Fibroblast of skin of left quadriceps (primary cell): ENCODE measurements at places on chromosomes 3 and 15.

- no peak for DNase-seq
Measured at GRCh38 chr3:18649666-18650363, 224.7 kb upstream of the SATB1 start.

- peak; percentile 42 for DNase-seq
Measured at GRCh38 chr3:128170866-128171516, 17.7 kb downstream of the EEFSEC start.

- DNase-seq, result no peak
Measured at GRCh38 chr3:38598791-38599190, 50.7 kb downstream of the SCN5A start.

- peak; percentile 12 for DNase-seq
Measured at GRCh38 chr15:51281368-51281967, 56.9 kb downstream of the CYP19A1 start.

DNA sequence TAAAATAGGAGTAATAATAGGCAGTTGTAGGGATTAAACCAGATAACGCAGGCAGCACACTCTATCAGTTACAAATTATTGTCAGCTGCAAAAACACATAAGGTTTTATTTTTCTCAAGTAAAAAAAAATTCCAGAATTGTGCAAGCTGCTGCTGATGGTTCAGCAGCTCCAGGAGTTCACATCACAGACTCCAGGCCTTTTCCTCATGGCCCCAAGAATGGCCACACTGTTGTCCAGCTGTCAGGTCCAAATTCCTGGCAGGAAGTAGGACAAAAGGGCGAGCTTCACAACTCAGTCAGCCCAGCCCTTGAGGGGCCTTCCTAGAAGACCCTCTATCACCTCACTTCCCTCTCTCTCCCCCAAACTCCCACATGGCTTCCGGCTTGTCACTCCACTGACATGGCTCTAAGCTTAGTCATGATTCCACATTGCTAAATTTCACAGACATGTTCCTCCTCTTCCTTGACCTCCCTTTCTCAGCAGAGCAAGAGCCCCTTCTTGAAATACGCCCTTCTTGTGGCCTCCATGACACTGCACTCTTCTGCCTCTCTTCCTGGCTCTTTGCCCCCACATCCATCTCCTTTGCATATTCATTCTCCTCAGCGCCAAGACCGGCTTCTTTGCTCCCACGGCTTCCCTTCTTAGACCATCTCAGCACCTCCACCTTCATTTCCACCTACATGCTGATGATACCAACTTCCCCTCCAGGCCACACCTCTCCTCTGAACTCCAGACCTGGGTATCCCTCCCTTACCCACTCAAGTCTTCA lies 27.4 kb upstream of the FAM174B start:
- peak; percentile 74 for DNase-seq

- DNase-seq, result peak; percentile 78
Measured at GRCh38 chr3:70989174-70989573, 594.4 kb downstream of the FOXP1 start.

DNA sequence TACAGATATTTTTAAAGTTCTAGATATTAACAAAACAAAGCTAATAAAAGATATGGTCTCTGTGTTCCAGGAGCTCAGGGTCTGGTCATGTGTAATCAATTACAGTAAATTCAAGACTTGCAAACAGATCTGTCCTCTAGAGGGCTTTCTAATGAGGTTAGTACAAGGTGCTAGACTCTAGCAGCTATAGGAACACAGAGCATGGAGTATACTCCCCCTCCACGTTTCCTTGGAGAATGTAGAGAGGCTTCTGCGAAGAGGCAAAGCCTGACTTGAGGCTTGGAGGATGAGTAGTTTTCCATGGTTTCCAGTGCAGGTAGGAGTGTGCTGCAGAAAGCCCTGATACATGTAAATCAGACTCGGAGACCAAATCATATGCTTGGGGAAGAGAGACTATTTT lies 32.7 kb upstream of the DLG1 start:
- peak; percentile 37 for DNase-seq

DNA sequence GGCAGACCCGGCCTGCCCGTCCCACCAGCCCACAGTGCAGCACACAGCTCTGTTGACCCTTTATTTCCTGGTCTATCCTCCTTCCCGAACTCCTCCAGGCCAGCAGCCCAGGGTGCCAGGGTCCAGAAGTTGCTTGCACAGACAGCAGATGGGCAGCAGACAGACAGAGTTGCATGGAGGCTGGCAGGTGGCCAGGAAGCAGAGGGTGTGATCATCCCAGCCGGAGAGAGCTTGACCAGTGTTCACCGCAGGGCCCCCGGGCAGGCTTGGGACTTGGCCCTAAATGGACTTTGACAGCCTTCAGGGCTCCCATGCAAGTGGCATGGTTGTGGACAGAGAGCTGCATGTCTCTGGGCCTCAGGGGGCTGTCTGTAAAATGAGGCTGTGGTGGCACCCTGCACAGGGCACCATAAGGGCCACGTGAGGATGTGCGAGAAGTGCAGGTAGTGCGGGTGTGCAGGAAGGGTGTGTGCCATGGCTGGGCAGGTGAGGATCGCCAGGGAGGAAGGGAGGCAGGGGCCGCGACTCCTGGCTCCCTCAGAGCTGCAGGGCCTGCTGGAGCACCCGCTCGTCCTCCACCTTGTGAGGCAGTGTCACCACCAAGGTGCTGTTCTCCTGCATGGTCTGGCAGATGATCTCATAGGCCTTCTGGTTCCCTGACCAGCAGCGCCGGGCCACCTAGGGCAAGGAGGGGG lies 6.3 kb upstream of the ZXDC start:
- no peak for DNase-seq

- DNase-seq, result no peak
Measured at GRCh38 chr3:43364926-43365325, 78.6 kb downstream of the SNRK start.

DNA sequence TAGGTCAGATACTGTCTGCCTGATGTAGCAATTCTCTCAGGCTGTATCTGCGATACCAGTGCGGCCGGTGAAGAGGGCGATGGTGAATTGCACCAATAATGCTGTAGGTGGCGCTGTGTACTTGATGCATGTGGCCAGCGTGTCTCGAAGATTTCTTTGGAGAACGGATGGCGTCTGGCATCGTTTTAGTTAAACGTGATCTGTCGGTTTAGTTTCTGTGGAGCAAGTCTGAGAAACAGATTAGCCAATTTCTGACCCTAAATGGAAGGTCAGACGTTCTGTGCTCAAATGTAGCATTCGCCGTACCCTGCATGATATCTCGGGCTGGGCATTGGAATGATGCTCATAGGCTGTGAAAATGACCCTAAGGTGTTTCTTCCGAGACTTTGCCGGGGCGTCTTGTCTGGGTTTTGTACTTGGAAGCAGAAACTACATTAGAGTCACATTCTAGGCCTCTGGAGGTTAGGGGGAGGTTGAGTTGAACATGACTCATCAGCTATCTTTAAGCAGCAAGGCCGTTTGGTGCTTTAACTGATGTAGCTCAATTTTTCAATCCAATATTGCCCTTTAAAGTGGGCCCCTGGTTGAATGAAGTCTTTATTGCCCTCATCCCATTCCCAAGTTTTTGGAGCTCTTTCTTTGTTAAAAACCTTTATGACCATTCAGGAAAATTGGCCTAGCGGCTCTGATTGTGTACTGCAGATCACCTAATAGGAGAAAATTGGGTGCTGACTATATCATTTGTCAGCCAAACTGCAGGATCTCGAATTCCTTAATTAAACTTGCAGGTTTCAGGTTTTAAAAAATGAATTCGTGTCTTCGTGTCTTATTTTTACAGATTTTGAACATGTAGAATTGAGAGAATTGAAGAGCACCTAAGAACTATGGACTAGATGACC lies 80.0 kb downstream of the SQOR start:
- DNase-seq, result peak; percentile 43

- DNase-seq, result no peak
Measured at GRCh38 chr15:65081270-65081669, 4.7 kb downstream of the KBTBD13 start.

GRCh38 chr15:61702224-61703020 lies 357.8 kb downstream of the VPS13C start:
- no peak for DNase-seq

GRCh38 chr15:22258398-22259150 lies 178.2 kb downstream of the OR4M2 start:
- no peak for DNase-seq

GRCh38 chr3:13574083-13574797 lies 25.3 kb downstream of the FBLN2 start:
- DNase-seq, result no peak

DNA sequence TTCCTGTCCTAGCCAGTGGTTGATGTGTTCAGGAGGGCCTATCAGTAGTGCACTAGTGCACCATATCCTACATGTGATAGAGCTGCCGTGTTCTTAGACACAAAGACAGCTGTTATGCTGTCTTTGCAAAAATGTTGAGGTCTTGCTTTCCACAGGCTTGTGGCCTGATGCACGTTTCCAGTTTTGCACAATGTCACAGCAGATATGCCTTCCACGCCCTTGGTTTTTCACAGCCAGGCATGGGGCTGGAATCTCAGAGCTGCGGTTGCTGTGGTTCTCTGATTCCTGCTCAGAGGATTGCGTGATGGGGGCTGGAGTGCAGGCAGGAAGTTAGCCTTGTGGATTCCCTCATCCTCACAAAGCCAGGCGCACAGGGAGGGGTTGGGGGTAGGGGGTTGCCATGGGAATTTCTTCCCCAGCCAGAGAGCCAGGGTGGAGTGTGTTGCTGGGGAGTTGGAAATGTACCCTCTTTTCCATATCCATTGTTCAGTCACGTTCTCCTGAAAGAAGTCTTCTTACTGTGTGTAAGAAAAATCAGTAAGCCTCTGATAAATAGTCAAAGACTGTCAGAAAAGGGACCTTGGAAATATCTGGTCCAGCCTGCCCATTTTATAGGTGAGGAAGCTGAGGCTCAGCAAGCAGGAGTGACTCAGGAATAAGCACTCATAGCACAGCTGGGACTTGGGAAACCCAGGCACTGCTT lies 79.4 kb downstream of the SMAD3 start:
- peak; percentile 90 for DNase-seq

DNA sequence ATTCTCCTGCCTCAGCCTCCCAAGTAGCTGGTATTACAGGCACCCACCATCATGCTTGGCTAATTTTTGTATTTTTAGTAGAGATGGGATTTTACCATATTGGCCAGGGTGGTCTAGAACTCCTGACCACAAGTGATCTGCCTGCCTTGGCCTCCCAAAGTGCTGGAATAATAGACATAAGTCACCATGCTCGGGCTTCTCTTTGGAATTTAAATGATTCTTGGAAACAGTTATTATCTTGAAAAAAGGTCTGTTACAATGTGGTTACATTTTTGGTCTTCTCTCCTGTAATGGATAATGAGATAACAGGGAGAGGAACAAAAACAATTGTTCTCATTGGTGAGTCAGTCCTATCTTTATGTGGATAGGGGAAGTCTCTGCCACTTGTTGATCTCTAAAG lies 59.8 kb upstream of the AADACL2 start:
- DNase-seq, result no peak

DNA sequence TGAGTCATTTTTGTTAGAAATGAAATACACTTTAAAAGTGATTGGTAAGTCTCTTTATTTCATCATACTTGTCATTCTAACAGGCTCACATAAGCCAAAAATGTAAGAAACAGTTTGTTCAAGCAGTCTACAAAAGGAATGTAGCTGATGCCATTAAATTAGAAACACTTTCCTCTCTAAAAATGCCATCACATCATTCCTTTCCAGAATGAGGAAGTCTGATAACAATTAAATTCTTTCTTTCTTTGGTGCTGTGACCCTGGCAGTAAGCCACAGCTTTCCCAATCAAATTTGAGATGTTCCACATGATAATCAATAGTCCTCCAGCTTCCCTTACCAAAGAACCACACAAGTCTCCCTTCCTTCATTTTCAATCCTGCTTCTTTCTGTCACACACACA lies 9.4 kb upstream of the P2RY1 start:
- peak; percentile 12 for DNase-seq

DNA sequence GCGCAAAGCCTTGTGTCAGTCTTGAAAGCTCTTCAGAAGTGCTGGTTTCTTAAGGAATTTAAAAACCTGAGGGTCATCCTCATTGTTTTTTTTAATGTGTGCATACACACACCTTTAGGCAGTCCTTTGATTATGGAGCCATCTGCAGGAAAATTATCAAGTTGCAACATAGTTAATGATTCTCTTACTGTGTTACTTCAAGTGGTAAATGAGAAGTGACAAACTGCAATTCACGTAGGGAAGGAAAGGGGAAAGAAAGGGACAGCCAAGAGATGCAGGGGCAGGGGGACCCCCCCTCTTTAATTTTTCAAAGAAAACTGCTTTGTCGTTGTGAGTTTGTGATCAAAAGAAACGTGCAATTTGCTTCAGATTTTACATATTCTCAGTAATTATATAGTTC lies 162.4 kb upstream of the CGNL1 start:
- no peak for DNase-seq

DNA sequence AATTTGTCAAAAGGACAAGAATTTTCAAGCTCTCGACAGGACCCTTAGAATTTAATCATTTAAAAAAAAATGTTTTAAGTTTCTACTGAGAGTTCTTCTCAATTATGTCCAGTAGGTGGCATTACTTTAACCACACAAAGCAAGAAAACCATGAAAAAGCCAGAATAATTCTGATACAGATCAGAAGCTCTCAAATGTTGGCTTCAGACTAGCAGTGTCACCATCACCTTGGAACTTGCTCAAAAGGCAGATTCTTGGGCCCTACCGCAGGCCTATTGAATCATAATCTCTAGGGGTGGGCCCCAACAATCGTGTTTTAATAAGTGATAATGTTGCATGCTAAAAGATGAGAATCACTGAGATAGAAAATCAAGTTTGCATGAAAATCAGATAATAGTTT lies 99.5 kb upstream of the KCNMB2 start:
- DNase-seq, result peak; percentile 35

- DNase-seq, result no peak
Measured at GRCh38 chr15:25743548-25744275, 119.4 kb downstream of the ATP10A start.

GRCh38 chr3:188209740-188210139 lies 55.8 kb downstream of the LPP start:
- no peak for DNase-seq

DNA sequence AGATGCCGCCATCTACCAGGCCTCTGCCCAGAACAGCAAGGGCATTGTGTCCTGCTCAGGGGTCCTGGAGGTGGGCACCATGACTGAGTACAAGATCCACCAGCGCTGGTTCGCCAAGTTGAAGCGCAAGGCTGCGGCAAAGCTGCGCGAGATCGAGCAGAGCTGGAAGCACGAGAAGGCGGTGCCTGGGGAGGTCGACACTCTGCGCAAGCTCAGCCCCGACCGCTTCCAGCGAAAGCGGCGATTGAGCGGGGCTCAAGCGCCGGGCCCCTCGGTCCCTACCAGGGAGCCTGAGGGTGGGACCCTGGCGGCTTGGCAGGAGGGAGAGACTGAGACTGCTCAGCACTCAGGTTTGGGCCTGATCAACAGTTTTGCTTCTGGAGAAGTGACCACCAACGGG lies 22.6 kb downstream of the ALPK3 start:
- no peak for DNase-seq
